ENCODE measurements at places on chromosomes 12 and 14. TPM values are rescaled to one million over a fixed set of nuclear protein-coding genes. Genes with fewer than 3 reads are reported as not detected.

Gene KITLG
- total RNA-seq = 0.12 TPM

Gene DHH
- 0.10 TPM for total RNA-seq

Gene ENTPD5
- total RNA-seq = 10.5 TPM

Gene TFCP2
- total RNA-seq = 37.9 TPM

Gene WNT5B
- total RNA-seq = 0.10 TPM

Gene TAS2R10
- total RNA-seq = 0.25 TPM

Gene ASB2
- 22.9 TPM for total RNA-seq

Gene DBX2
- not detected for total RNA-seq

Gene CLEC9A
- total RNA-seq = not detected

Gene CCDC184
- total RNA-seq = 0.22 TPM

Gene STRAP
- total RNA-seq = 73.7 TPM

Gene DTX1
- total RNA-seq = not detected

Measured in activated naive CD4-positive, alpha-beta T cell treated with anti-CD3 and anti-CD28 coated beads, Interleukin-2, amount 10 ng/mL, durations not matched to agents 5 hours and 36 hours (primary cell).